ENCODE measurements at places on chromosomes 1 and 21.

GRCh38 chr1:44660176-44660575 lies 14.1 kb downstream of the TMEM53 start:
- DNase-seq: no peak

DNA sequence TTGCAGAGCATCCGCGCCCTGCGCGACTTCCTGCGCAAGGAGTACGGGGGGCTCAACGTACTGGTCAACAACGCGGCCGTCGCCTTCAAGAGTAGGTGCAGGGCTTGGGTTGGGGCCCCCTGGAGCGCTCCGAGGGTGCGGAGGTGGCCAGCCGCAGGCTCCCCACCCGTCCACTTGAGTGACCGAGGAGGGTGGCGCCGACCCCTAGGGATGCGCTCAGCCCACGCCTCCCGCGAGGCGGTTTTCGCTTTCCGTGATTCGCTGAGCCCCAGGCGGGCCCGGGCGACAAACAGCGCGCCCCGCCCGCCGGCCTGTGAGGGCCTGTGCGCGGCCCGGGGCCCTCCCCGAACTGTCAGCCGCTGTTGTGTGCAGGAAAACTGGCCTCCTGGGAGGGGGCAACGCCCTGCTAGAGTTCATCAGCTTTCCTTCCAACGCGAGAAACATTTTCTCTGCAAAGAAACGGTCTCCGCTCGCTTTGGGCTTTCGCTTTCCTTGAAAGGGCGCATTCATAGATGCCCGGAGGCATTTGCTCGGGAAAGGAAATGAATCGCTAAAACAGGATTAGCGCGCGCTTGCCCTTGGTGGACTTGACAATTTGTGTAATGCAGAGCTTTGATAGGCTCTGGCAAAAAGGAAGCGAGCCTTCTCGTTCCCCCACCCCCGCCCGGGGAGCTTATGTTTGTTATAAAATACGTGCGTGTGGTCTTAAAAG lies 668 bp downstream of the CBR3 start:
- DNase-seq: no peak

- DNase-seq: no peak
Measured at GRCh38 chr1:155529929-155530328, 32.7 kb downstream of the ASH1L start.

- DNase-seq: no peak
Measured at GRCh38 chr1:29832936-29833335, 596.6 kb downstream of the PTPRU start.

DNA sequence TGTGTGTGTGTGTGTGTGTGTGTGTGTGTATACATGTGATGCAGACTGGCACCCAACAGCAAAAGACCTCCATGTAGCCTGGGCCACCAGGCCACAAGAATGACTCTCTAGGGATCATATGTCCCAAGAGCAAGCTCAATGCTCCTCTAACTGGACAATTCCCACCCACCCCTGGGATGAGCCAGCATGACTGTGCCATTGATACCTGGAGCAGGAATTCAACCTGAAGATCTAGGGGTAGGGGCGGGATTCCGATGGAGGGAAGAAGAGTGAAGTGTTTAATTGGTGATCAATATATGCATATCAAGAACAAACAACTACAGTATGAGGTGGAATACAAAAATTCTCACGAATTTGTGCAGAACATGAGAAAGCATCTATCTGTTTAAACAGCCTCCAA lies 136.2 kb downstream of the PSMG1 start:
- DNase-seq: no peak

DNA sequence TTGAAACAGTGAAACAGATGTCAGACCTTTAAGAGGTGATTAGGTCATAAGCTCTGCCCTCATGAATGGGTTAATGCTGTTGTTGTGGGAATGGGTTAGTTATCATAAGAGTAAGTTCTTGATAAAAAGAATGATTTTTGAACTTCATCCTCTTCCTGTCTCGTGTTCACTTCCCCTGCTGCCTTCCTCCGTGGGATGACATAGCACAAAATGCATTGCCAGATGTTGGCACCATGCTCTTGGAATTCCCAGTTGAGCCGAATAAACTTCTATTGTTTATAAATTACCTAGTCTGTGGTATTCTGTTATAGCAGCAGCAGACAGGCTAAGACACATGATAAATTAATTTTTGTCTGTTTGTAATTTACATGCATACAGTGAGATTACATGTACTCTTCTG lies 112.0 kb upstream of the LRRC7 start:
- DNase-seq: no peak

- DNase-seq: no peak
Measured at GRCh38 chr1:112457241-112457640, 51.5 kb upstream of the WNT2B start.

- no peak for DNase-seq
Measured at GRCh38 chr1:87318056-87318650, 10.5 kb upstream of the LMO4 start.

DNA sequence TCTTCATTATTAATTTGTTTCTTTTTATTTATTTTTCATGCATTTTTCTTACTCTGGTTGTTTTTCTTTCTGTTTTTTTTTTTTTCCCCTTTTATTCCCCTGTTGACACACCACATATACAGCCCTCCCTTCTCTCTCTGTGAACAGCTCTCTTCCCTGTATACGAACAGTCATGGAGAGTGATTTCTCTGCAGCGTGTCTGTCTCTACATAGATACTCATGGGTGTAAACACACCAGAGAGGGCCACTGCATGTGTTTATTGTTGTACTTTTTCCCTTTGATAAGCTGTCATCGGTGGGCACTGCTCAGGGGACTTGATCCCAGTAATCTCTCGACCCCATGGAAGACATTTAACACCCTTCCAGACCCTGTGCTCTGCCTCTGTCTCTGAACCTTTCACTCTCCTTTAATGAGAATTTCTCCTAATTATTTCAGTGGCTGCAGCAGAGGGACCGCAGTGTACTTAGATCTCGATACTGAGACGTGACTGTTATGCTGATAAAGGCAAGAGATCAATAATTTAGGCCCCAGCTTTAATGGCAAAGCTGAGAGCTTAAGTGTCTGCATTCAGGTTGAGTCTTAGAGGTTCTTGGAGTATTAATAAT lies 113.1 kb downstream of the PBX1 start:
- no peak for DNase-seq

- no peak for DNase-seq
Measured at GRCh38 chr1:210938416-210938925, 195.5 kb downstream of the KCNH1 start.

GRCh38 chr1:14944471-14944985 lies 209.0 kb upstream of the TMEM51 start:
- no peak for DNase-seq

- no peak for DNase-seq
Measured at GRCh38 chr1:29631836-29632805, 395.8 kb downstream of the PTPRU start.

DNA sequence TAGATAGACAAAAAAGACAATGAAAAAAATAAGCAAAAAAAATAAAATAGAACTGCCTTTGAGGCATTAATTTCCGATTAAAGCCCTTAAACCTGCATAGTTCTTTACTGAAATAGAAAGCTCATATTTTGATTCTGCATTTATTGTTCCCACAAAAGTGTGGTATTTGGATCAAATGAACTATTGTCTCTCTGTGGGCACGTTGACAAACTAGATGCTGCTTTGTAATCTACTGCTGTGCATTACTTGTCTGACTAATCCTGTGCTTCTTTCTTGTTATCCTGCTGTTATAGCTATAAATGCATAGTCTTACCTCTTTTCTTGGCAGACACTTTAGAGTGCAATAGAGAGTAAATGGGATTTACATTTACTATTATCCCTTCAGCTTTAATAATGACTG lies 31.4 kb upstream of the SLC35D1 start:
- no peak for DNase-seq

DNA sequence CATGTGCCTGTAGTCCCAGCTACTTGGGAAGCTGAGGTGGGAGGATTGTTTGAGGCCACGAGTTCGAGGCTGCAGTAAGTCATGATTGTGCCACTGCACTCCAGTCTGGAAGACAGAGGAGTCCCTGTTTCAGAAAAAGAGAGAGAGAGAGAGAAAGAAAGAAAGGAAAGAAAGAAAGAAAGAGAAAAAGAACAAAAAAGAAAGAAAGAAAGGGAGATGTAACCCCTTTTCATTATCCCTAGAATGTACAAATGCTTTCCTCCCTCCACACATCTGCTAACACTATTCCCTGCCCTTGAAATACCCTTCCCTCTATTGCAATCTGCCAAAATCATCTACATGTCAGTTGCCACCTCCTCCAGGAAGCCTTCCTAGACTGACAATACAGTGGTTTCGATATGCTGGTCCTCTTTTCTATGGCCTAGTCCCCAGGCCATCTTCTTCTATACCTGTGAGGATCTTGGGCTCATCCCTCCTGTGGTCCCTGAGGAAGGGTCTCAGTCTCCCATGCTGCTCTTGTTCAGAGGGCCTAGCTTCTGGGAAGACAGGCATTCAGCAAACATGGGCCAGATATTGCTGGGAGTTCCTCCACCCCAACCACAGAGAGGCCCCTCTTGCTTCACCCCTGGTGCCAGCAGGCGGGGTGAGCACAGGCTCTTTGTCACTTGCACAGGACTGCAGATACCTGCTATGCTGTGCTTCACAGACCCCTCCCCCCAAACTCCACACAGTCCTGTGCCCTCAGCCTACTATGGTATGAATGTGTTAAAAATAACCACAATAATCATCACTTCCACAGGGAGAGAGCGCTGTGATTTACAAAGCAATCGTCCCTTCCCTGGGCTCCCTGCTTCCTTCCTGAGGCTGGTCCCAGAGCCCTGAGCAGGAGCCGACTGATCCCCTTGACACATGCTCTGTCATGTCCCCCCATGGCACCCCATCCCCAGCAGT lies 14.1 kb downstream of the ADGRB2 start:
- no peak for DNase-seq

GRCh38 chr1:246383239-246383589 lies 123.9 kb downstream of the SMYD3 start:
- no peak for DNase-seq

DNA sequence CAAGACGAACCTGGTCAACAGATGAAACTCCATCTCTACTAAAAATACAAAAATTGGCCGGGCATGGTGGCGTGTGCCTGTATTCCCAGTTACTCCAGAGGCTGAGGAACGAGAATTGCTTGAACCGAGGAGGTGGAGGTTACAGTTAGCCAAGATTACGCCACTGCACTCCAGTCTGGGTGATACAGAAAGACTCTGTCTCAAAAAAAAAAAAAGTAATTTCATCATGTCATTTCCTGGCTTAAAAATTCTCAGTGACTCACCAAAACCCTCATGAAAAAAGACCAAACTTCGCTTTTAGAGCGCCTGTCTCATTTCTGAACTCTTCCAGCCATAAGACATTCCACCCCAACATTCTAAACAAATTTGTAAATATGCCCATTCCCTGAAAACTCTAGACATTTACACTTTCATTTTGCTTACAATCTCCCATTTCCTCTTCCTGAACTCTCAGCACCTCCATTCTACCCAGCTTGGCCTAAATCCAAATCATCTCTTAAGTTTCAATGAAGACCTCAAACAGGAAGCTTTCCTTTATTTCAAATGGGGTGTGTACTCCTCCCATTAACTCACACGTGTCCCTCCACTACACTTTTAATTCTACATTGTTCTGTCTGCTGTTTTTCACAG lies 50.5 kb upstream of the PRRC2C start:
- no peak for DNase-seq

GRCh38 chr1:208139434-208140045 lies 104.6 kb downstream of the PLXNA2 start:
- no peak for DNase-seq

- no peak for DNase-seq
Measured at GRCh38 chr1:201191653-201192260, 1.1 kb downstream of the IGFN1 start.

DNA sequence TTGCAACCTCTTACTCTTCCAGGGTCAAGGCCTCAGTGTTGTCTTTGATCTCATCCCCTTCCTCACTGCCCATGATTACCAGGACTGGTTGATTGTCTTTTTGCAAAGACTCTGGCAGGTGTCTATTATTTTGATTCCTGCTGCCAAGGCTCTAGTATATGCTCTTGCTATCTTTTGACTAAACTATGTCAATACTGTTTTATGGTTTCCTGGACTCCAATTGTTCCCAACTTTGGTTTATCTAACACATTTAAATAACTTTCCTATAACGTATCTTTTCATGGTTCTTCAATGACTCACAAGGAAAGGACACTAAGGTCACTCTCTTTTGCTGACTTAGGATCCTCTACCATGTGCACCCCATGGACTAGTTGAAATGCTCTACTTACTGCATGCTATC lies 141.5 kb downstream of the PTPRC start:
- no peak for DNase-seq

GRCh38 chr1:209770636-209771415 lies 13.5 kb downstream of the C1orf74 start:
- DNase-seq: no peak

DNA sequence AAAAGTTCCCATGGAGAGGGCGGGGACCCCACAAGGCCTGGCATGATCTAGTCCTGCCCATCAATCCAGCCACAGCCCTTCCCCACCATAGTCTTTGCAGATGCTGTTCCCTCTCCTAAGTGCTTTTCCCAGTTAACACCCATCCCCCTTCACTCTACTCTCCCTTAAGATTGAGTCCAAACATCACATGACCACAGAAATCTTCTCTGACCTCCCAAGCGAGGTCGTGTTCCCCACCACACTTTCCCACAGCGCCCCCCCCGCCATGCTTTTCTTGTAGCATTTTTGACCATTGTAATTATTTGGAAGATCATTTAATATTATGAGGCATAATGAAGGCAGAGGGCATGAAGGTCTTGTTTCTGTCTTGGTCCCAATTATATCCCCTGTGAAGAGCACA lies 4.3 kb upstream of the HSPG2 start:
- no peak for DNase-seq

DNA sequence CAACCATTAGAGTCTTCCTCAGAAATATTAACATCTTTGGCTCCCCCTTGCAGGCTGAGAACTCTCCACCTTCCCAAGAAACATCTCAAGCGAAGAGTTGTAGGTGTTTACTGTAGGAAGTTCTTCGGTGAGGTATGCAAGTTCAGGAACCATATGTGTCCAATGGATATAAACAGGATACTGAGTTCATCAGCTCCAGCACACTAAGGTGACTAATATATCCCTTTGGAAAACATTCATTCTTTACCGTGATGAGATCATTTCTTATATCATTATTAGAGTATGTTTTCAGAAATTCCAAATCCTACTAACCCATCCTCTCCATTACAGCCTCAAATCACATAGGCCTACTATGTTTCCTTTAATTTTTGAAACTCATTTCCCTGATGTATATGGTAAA lies 37.3 kb upstream of the PRMT6 start:
- no peak for DNase-seq

DNA sequence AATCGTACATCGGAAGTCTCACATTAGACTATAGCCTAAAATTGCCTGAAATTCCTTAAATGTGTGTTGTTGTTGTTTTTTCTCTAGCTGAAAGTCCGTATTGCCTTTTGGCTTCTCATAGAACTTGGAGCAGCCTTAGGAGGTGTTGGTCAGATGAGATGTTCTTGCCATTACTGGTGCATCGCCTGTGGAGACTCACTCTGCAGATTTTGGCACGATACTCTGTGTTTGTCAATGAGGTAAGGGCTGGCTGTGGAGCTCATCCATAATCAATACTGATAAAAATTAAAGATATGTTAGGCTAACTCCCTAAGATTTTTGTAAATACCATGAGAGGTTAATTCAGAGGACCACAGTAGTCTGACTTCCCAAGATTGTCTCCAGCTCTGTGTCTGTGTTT lies 28.9 kb downstream of the AGT start:
- no peak for DNase-seq

- DNase-seq: no peak
Measured at GRCh38 chr1:154448331-154448811, 43.2 kb downstream of the IL6R start.

All from GDM1 (cell line).